Activated CD8-positive, alpha-beta memory T cell treated with anti-CD3 and anti-CD28 coated beads, Interleukin-2, amount 10 ng/mL, durations not matched to agents 7 days and 5 days (primary cell): ENCODE measurements at places on chromosomes 3 and 15. TPM values are rescaled to one million over a fixed set of nuclear protein-coding genes. Genes with fewer than 3 reads are reported as not detected.

The ILDR1 gene
- 3.8 TPM for total RNA-seq

The KCNMB3 gene
- 1.4 TPM for total RNA-seq

The DLL4 gene
- total RNA-seq = 0.12 TPM

- H3K27me3 ChIP-seq = no peaks in the 10 kb centered on the region
- H3K27ac ChIP-seq = no peak overlapping the region
- H3K36me3 ChIP-seq = peaks cover 14% of the 10 kb centered on the region
- peaks cover 10% of the 10 kb centered on the region for H3K4me1 ChIP-seq
- no peak overlapping the region for H3K4me3 ChIP-seq
These were observed 12.1 kb downstream of the LACTB start for GRCh38 chr15:63133786-63134185.

DNA sequence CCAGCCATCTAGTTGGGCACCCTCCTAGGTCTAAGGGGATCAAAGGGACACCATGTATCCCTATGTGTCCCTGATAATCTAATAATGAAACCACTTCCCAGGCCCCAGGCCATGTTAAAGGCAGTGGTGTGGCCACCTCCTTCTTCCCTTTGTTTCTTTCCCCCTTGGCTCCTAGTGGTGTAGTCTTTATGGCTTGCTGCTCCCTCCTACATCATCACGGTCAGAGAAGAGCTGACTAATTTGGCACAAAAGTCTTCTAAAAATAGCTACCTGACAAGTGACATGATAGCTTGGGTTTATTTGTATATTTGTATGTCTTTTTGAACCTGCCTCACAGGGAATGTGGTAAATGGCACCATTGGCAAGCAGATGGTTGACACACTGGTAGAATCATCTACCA is 131.0 kb upstream of the CHRM5 start:
- H3K4me3 ChIP-seq = no peak overlapping the region
- no peak for DNase-seq
- H3K27ac ChIP-seq = no peak overlapping the region
- no peaks in the 10 kb centered on the region for H3K27me3 ChIP-seq
- H3K36me3 ChIP-seq = no peaks in the 10 kb centered on the region

DNA sequence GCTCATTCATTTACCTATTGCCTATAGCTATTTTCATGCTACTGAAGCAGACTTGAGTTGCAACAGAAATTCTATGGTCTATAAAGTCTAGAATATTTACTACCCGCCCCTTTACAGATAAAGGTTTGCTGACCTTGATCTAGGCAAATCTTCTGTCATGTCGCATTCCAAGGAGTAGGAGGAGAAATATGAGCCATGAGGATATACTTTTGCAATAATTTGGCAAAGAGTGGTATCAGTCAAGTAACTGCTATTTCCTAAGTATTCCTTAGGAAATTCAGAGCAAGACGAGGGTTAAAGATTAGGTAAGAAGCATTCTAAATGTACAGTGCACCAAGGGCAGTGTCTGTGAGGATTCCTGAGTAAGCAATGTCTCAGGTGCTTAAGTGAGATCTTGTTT is 121.0 kb upstream of the NUDT16 start:
- H3K27me3 ChIP-seq = no peaks in the 10 kb centered on the region
- no peak overlapping the region for H3K4me3 ChIP-seq
- H3K36me3 ChIP-seq = peaks cover 1% of the 10 kb centered on the region

DNA sequence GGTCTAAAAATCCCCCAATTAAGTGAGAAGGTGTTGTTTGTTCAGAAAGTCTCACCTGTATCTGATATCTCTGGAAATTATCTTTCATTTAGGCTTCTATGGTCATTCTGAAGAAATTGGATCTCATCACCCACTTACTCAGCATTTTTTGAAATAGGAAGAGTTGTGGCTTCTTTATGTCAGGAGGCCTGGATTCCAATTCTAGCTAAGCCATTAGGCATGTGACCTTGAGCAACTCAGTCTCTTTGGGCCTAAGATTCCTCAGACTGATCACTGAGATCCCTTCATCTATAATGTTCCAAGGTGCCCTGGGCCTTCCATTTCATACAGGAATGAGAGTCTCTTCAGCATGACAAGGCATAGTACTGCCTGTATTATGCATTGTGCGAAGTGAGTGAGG is 70.3 kb downstream of the ARHGEF26 start:
- no peak overlapping the region for H3K4me3 ChIP-seq
- H3K27ac ChIP-seq = no peak overlapping the region

DNA sequence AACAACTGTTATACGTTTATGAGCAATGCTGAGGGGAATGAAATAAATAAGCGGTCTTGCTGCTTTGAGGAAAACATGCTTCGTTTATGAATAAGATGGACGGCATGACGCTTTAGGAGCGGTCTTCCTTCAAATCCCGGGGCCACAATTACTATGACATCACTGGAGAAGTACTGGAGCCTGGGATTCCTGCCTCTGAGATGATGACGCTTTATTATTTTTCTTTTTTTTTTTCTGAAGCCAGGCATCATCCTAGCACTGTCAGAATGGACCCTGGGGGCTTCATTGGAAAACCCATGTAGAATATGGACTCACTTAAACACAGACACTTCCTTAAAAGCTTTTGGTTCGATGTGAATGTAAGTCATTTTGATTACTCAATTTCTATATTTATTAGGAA is 52.5 kb upstream of the FOXP1 start:
- no peak overlapping the region for H3K27ac ChIP-seq
- H3K36me3 ChIP-seq = peaks cover 1% of the 10 kb centered on the region
- no peaks in the 10 kb centered on the region for H3K4me1 ChIP-seq
- H3K4me3 ChIP-seq = no peak overlapping the region
- no peak for DNase-seq
